ENCODE measurements at places on chromosomes 5 and 9. TPM values are rescaled to one million over a fixed set of nuclear protein-coding genes. Genes with fewer than 3 reads are reported as not detected.

DNA sequence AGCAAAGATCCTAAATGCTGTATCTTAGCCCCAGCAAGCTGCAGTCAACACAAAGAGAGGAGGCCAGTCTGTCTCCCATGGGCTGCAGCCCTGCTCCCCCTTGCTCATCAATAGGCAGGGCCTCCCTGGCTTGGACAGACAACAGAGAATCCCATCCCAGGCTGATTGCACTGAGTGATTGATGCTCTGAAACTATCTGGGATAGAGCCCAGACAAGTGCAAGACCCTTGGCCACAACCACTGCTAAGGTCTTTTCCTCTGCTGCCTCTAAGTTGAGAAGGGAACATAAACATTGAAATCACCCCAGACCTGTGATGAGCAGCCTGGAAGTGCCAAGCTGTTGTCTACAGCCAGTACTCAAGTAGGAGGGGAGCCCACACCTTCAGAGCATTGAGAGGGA lies 661.0 kb upstream of the CDH18 start:
- DNase-seq: no peak

DNA sequence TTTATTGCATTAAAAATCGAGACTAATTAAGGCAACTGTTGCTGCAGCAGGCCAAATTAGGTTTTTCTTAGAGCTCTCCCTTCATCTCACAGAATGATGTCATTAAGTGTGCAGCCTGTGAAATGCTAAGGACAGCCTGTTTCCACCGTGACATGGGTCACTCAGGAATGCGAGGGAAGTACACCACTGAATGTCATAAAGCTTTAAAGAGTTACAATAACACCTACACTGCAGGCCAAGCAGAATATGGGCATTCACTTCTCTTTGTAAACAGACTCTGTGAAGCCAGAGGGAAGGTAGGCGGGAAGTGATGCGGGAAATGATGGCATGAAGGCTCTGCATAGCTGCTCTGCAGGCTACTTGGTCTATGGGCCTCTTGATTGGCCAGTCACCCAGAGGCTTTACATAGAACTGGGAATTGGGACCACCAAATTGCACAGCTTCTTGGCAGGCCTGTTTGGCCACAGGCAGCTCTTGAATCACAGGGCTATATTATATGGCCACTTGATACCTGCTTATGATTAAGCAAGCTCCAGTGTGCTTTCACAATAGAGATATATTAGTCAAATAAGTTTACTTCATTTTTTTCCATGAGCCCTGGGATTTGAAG lies 28.4 kb upstream of the AOPEP start:
- peak; percentile 31 for DNase-seq

GRCh38 chr9:89841456-89841855 lies 236.6 kb downstream of the GADD45G start:
- DNase-seq: no peak

- DNase-seq: no peak
Observed at GRCh38 chr5:143208781-143209510, 194.5 kb downstream of the NR3C1 start.

DNA sequence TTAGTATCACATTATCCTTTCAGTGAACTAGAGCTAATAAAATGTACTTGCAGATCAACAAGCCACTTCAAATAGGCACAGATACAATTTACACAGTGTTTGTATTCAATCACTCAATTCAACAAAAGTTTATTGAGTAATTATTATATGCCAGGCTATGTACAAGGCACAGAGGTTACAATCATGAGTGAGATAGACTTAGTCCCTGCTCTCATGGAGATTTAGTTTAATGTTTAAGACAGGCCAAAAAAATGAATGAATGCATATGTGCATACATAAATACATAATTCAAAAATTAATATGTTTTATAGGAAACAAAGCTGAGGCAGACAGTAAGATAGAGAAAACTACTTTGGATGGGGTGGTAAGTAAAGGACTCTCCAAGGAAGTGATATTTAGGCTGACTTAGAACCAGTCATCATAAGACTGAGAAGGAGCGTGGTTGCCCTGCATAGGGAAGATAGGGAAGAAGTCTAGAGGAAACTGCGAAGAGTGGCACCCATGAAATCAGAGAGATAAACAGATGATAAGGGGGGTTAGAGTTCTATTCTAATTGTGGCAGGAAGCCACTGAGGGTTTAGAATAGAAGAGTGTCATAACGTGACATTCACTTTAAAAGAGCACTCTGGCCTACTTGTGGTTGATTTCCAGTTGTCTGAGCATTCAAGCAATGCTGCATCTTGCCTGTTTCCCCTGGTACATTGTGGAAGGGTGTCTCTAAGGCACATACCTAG lies 49.7 kb upstream of the GRAMD2B start:
- no peak for DNase-seq

- no peak for DNase-seq
Observed at GRCh38 chr5:133274597-133274935, 222.8 kb downstream of the HSPA4 start.

DNA sequence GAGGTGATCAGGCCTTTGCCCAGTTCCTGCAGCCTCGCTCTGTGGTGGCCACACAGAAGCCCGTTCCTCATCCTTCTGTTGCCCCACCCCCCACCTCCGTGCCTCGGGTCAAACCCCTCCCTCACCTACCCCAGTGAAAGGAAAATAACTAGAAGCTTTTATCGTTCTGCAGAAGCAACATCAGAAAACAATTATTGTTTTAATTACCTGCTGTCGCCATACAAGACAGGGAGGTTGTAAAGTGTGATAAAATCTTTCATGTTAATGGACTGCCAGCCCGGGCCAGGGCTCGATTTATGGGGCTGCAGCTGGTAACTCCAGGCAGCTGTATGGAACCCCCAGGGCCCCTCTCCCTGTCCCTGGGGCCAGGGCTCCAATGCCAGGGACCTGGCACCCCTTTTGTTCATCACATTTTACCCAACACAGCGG lies 20.6 kb downstream of the UNC5A start:
- DNase-seq: no peak

DNA sequence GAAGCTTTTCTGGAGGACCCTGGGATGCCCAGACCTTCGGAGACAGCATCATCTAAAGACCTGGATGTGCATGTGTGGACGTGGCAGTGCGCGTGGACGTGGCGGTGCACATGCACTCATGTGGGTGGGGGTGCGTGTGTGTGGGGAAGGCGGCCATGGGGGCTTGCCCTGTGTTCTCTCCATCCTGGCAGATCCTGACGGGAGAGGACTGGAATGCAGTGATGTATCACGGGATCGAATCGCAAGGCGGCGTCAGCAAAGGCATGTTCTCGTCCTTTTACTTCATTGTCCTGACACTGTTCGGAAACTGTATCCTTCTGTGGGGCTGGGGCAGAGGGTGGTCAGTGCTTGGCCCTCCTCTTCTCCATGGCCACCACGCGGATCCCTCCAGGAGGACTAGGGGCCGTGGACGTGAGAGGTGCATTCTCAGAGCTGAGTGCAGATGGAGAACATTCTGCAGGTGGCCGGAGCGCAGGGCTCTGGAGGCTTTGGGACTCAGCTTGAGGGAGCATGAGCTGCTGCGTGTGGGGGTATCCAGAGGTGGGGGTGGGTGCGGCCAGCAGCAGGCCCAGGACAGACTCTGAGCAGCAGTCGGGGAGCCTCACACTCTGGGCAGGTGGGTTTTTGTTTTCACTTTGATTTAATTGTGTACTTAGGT lies 129.1 kb downstream of the CACNA1B start:
- DNase-seq: no peak

The PPP3R2 gene
- not detected for total RNA-seq

The PCDHGA5 gene
- 1.1 TPM for total RNA-seq

The TNPO1 gene
- total RNA-seq: 164 TPM
